Uterus (tissue), 4 donors: ENCODE measurements at places on chromosomes 11 and 22. TPM values are rescaled to one million over a fixed set of nuclear protein-coding genes. Genes with fewer than 3 reads are reported as not detected.

- peak; percentile 54 for DNase-seq
Observed at GRCh38 chr11:6319001-6319703, 1.1 kb downstream of the CAVIN3 start.

GRCh38 chr11:134574947-134575346 lies 162.9 kb upstream of the B3GAT1 start:
- no peak for DNase-seq

Gene TSKU
- 29.7 TPM for total RNA-seq

Gene UBQLNL
- total RNA-seq = 6.8 TPM

DNA sequence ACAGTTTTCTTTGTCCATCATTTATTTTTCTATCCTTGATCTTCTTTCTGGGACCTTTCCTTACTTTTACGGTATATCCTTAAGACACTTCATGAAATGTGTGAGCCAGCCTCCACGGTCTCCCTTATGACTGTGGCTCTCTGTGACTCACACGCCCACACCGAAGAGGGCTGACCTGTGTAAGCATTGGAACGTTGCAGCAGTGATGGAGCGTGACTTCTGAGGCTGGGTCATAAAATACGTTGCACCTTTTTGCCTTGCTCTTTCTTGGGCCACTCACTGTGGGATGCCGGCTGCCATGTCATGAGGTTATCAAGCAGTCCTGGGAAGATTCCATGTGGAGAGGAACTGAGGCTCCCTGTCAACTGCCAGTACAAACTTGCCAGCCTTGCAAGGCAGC lies 96.3 kb upstream of the RAB1B start:
- DNase-seq = no peak

Gene BRSK2
- 1.5 TPM for total RNA-seq

Gene TNNI2
- 0.95 TPM for total RNA-seq
